ENCODE measurements at places on chromosomes 1 and 21.

DNA sequence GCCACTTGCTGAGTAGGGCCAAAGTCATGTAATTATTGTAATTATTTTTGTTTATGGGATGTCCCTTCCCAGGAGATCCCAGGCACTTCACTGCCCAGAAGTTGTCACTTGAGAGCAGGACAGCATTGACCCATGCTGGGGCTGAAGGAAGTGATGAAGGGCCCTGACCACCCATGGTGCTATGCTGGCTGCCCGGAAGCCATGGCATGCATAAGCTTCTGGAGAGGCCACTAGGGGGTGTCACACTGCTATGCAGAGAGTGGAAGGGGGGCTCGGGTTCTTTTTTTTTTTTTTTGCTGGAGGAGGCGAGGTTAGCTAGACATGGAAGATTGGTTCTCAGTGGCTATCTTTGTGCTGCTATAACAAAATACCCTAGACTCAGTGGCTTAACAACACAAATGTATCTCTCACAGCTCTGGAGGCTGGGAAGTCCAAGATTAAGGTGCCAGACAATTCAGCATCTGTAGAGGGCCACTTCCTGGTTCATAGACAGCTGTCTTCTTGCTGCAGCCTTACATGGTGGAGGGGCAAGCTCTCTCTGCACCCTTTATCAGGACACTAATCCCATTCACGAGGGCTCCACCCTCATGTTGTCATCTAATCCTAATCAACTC, 84.9 kb downstream of the CNIH3 start:
- DNase-seq, result no peak

DNA sequence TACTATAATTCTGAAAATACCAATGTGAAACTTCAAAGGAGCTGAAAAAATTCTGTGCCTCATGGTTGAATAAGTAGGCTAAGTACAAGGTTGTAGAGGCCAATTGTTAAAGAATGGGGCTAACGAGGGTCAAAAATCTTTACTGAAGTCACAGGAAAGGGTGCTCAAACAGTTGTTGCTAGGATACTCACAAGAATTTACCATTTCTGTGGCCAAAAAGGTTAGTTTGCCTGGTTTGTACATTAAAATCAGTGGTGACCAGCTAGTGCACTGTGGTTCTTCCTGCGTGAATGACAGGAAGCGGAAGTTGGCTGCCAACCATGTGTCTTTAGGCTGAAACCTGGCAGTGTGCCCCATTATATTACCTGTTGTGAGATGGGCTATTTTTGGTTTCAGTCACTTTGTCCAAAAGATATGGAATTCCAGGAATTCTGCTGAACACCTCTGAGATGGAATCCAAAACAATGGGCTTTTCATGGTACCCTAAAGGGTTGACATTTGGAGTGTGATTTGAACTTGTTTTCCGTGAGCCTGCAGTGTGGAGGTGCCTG, 13.5 kb downstream of the MAP3K21 start:
- DNase-seq, result no peak

DNA sequence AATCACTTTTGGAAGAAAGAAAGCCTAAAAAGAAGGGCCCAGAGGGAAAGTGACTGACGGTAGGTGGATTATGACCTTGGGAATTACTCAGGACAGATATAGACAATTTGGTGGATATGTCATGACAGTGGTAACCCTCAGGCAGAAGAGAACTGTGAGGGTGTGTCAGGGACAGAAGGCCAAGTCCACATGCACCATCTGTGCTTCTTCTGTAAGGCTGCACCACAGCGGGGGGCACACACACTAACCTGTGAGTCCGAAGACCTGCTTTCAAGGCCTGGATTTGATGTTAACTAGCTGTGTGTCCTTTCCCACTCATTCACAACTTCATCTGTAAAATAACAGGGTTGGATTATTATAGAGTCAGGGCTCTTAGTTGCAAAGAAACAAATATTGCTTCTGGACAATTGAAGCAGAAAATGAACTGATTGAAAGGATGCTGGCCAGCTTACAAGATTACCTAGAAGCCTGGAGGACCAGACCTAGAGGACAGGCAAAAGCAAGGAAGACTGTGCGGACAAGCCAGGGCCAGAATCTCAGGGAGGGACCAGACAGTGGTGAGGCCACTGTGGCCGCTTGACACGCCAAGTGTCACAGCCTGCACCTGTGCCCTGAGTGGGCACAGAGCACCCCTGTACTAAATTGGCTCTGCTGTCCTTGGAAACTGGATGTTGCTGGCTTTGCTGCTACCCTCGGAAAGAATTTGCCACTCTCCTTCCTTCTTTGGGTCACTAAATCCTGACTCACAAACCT, 34.7 kb upstream of the USP24 start:
- DNase-seq, result no peak

- no peak for DNase-seq
Measured at GRCh38 chr1:165376811-165377311, 20.3 kb upstream of the LMX1A start.

DNA sequence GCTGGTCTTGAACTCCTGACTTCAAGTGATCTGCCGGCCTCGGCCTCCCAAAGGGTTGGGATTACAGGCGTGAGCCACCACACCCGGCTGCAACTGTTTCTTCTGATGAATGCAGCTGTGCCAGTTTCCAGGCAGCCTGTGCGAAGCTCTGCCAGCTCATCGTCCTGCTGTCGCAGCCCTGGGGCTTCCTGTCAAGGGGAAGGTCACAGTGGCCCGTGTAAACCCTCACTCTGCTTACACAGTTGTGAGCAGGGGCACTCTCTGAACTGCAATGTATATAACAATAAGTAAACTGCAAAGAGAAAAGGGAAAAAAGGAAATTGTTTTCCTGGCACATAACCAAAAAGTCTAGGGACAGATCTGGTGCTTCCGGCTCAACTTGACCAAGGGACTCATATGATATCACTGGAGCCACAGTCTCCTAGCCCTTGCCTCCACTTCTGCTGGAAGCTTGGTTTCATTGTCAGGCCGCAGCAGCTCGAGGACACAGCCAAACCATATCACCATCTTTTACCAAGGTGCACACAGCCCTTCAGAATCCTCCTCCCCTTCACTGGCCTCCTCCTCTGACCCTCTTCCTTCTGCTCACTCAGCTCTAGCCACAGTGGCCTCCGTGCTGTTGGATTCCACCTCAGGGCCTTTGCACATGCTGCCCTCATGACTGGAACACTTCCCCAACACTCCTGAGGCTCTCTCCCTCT, 22.8 kb upstream of the LBR start:
- no peak for DNase-seq

DNA sequence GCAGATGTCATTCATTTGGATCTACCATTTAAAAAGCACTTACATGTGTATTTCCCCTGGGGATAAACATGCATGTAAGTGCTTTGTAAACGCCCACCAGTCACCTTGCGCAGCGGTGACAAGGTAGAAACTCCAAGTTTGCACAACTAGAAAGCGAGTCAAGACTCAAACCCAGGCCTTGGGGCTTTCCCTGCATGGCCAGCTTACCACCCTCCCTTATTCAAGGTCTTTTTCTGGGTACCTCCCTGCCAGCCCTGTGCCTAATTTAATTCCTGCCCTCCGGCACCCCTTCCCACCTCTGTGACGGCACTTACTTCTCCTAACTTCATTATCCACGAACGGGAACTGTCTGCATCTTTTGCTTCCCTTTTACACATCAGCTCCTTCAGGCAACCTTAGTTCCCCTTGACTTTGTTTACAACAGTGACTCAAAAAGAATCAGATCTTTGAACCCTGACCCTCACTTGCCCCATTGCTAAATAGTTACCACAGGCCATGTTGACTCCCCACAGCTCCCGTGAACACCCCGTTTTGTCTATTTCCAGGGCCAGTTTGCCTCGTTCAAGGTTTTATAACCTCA, 138.3 kb upstream of the ETS2 start:
- no peak for DNase-seq

DNA sequence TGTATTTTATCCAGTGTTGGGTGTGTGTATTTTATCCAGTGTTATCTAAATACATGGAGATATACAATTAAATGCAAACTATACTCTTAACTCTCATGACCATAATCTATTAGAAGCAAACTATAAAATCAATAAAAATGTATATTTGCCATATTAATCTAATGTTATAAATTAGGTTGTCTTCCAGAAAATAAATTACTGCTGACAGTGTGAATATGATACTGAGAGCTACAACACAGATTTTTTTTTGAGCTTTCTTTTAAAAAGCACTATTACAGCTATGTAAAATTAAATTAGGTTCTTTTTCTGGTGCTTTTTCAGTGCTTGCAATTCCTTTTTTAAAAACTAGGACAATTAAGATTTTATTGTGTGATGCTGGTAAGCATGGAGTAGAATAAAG, 19.0 kb upstream of the GPR52 start:
- DNase-seq, result no peak

- peak; percentile 81 for DNase-seq
Measured at GRCh38 chr21:42063571-42064521, 7.3 kb upstream of the UMODL1 start.

DNA sequence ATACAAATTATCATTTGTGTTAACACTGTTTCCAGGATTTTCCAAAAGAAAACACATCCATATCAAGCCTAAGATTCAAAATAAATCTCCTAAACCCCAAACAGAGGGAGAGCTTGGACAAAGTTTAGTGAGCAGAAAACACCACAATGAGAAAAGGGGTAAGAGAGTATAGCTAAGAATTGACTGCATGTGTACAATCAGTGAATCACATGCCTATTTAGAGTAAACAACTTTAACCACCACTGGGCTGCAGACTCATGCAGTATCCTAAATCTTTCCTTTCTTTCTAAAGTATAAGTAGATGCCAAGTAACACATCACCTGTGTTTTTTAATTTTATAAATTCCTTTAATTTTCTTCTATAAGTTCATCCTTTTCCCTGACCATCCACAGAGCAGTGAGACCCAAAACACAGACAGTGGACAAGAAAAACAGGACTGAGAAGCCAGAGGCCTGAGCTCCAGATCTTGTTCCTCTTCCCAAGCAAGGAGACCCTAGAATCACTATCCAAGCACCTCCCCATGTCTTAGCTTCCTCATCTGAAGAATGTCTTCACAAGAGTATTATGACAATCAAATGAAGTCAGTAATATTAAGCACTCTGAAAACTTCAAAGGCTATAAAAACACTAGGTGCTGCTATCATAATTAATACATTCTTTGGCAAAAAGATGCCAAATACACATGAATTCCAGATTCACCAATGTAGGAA, 93.1 kb downstream of the VAV3 start:
- DNase-seq, result no peak

DNA sequence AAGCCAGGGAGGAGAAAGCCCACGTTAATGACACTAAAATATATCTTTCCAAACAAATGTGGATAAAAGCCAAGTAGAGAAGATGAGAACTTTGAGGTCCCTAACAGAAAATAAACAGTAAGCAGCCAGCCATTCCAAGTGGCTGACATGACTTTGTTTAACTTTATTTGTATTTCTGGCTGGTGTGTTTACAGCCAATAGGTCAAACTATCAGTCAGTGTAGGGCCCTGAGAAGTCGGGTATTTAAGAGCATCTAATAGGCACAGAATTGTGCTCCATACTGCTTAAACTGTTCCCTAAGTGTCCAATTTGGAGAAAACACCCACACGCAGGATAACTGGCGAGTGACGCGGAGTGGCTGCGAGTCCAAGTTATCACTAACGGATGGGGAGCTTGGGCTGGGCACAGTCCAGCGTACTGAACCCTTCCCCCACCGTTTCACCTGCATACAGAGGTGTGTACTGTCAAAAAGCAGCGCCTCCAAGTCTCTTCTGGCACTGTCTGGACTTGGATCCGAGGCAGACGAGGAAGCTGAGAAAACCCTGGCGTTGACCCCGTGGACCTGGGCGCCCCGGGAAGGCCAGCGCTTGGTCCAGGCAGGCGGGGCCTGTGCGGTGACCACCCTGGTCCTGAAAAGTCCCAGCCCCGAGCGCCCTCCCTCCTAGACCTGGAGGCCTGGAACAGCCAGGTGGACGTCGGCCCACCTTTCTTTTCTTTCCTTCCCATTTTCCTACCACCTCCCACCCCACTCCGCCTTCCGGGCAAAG, 662 bp upstream of the LGALS8 start:
- DNase-seq, result peak; percentile 18

DNA sequence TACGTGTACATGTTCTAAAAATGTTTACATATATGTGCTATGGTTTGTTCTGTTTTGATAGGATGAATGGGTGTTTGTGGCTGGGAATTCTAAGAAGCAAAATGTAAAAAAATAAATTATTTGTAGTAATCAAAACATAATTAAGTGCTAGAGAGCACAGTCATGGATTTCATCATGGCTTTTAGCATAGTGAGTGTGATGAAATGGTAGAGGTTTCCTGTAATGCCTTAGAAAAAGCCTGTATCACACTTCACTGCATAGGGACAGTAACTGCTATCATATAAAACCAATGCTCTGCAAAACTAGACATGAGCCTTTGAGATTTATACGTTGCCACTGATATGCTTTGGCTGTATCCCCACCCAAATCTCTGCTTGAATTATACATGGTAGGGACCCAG, 99.8 kb downstream of the PTGER3 start:
- no peak for DNase-seq

- no peak for DNase-seq
Measured at GRCh38 chr1:63721531-63722189, 52.2 kb upstream of the ROR1 start.

GRCh38 chr1:170073893-170074249, 624 bp downstream of the KIFAP3 start:
- DNase-seq, result no peak

DNA sequence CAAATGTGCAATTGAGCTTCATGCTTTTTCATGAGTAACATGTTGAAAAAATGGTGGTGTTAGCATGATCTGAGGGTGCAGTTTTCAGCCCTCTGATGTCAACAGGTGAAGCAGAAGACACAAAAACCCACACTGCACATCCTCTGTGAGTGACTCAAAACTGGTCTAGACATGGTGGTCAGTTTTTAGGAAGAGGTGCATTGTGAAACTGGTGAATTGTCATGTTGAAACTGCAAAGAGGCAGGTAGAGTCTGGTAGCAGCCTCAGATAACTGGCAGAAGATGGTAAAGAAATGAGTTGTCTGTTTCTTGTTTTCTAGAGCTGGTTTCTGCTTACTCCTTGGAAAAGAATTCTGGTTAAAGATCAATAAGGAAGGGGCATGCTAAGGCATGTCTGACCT, 97.3 kb upstream of the HMCN1 start:
- DNase-seq, result no peak

- no peak for DNase-seq
Measured at GRCh38 chr21:32370998-32371766, 21.6 kb downstream of the URB1 start.

GRCh38 chr1:151165281-151165737, 393 bp downstream of the LYSMD1 start:
- DNase-seq, result no peak

- DNase-seq, result no peak
Measured at GRCh38 chr1:71532343-71532742, 451.5 kb upstream of the ZRANB2 start.

DNA sequence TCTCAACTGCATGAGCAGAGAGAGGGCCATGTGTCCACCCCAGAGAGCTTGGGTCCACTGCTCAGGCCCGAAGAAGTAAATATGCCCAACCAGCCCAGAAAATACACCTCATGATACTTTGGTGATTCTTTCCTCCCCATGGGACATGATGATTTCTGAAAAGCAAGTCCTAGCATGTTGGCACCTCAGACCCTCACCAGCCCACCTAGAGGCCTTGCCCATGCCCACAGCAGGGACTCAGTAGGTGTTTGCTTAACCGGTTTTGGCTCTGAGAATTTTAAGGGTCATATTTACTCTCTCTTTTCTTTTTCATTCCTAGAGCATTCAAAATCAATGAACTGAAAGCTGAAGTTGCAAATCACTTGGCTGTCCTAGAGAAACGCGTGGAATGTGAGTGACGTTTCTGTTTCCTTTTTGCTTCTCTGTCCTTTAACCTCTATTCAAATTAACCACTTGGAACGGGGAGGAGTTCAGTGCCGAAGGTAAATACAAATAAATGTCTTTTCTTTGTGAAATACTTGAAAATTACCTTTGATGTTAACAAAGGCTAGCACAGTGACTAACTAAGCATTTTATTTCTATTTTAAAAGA, 79.7 kb downstream of the PDE9A start:
- DNase-seq, result no peak

All from CD4-positive, alpha-beta T cell (primary cell).